ENCODE measurements at places on chromosomes 1 and 21.

- no peak for DNase-seq
Measured at GRCh38 chr1:92310185-92310597, 11.3 kb downstream of the RPAP2 start.

GRCh38 chr1:16967095-16967575 lies 13.3 kb downstream of the MFAP2 start:
- DNase-seq, result no peak

GRCh38 chr1:67578397-67579020 lies 106.5 kb upstream of the GADD45A start:
- DNase-seq, result no peak

DNA sequence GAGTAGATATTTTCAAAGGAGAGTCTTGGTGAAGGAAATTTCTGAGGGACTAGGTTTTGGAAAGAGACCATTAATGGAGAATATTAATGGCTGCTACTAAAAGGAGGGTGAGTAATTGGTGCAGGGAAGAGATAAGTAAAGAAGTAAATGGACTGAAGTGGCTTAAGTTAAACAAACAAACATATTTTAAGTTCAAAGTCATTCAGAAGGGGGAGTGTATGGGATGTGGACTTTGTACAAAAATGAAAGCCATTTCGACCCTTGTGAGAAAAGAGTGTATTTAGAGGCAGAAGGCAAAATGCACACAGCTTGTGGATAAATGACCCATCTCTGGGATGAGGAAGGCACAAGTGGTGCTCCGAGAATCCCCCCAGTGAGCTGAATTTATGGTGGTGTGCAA lies 171.7 kb downstream of the BACH1 start:
- no peak for DNase-seq

- DNase-seq, result no peak
Measured at GRCh38 chr1:154652893-154653292, 44.9 kb upstream of the ADAR start.

GRCh38 chr1:41919764-41920397 lies 1.2 kb upstream of the HIVEP3 start:
- peak; percentile 79 for DNase-seq

- no peak for DNase-seq
Measured at GRCh38 chr1:84174051-84174556, 30.0 kb downstream of the PRKACB start.

DNA sequence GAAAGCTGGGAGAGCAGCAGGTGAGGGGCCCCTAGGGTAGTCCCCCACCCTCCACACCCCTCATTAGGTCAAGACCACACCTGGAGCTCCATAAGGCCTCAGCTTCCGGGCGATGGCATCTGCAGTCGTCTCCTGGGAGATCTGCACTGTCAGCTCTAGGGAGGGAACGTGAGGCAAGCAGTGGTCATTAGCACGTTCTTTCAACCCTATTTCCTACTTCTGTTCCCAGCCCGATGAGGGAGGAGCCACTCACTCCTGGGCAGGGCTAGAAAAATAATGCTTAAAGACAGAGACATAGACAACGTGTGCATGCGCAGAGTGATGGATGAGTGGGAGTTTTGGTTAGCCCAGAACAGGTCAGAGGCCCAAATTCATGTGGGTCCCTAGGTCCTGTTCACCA lies 9.7 kb downstream of the KDF1 start:
- no peak for DNase-seq

All from activated gamma-delta T cell treated with Interleukin-2 at 50 U/mL for 16 hours (primary cell).